ENCODE measurements at places on chromosomes 7 and 10. TPM values are rescaled to one million over a fixed set of nuclear protein-coding genes. Genes with fewer than 3 reads are reported as not detected.

PPP1R17 gene
- total RNA-seq = not detected

DNA sequence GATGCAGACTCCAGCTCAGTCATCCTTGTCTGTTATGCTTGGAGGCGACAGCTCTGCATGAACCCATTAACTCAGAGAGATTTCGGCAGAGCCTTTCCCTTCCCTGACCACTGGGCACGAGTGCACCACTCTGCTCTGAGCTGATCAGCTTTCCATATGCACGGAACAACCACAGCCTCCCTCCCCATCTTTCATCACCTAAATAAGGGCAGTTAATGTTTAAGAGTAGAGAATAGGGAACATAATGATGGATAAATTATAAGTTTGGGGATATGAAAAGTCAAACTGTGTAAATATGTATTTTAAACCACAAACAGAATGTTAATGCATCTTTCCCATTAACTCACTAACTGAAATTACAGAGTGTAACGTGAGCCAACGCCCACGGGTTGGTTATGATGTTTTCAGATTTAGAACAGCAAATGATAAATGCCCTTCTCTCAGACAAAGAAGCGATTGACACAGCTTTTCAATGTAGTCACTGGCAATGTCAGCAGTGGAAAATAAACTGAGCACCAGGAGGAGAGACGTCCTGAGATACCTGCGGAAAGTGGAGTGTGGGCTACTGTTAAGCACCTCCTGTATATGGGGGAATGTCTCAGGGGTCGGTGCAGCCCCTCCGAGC lies 658.2 kb downstream of the LRMDA start:
- H3K4me3 ChIP-seq = no peak overlapping the region
- H3K36me3 ChIP-seq = no peaks in the 10 kb centered on the region
- DNase-seq = no peak
- no peak overlapping the region for H3K27ac ChIP-seq
- H3K4me1 ChIP-seq = peaks cover 22% of the 10 kb centered on the region

GRCh38 chr10:131193923-131194322 lies 117.6 kb downstream of the TCERG1L start:
- no peaks in the 10 kb centered on the region for H3K36me3 ChIP-seq
- H3K27ac ChIP-seq = no peak overlapping the region
- no peak overlapping the region for H3K4me3 ChIP-seq
- no peaks in the 10 kb centered on the region for H3K27me3 ChIP-seq
- no peaks in the 10 kb centered on the region for H3K4me1 ChIP-seq
- DNase-seq = no peak

PRR15 gene
- total RNA-seq = 28.9 TPM

DNA sequence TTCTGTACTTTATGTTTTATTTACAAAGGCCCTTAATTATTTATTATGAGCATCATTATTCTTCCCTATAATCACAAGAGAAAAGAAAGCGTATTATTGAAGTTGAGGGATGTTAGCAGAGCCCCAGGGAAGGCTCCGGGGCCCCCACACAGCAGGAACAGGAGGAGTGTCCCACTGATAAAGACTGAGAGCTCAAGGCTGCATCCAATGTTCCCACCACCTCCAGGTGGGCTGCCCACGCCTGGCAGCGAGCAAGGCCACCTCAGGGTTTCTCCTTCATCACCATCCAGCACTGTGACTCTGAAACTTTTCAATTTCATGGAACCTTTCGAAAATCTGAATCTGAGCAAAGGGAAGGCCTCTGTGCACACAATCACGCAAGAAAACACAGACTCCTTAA lies 35.9 kb upstream of the WIPF3 start:
- H3K27me3 ChIP-seq = no peaks in the 10 kb centered on the region
- no peak for DNase-seq
- no peaks in the 10 kb centered on the region for H3K4me1 ChIP-seq
- no peak overlapping the region for H3K4me3 ChIP-seq
- H3K36me3 ChIP-seq = no peaks in the 10 kb centered on the region

GRCh38 chr10:116772909-116773705 lies 30.7 kb upstream of the HSPA12A start:
- H3K4me1 ChIP-seq = no peaks in the 10 kb centered on the region
- DNase-seq = no peak
- no peaks in the 10 kb centered on the region for H3K36me3 ChIP-seq
- no peaks in the 10 kb centered on the region for H3K27me3 ChIP-seq
- no peak overlapping the region for H3K27ac ChIP-seq
- H3K4me3 ChIP-seq = no peak overlapping the region

DNA sequence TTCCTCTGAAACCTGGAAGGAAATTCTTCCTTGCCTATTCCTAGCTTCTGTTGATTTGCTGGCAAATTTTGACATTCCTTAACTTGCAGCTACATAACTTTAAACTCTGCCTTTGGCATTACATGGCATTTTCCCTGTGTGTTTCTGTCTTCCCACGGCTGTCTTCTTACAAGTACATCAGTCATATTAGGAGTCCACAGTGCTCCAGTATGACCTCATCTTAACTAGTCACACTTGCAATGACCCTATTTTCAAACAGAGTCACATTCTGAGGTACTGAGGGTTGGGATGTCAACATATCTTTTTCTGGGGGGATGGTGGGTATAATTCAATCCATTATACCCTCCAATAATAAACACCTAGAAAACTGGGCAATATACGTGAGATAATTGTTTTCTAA lies 37.4 kb upstream of the EPHB6 start:
- H3K27me3 ChIP-seq = no peaks in the 10 kb centered on the region
- no peaks in the 10 kb centered on the region for H3K36me3 ChIP-seq
- no peak overlapping the region for H3K4me3 ChIP-seq
- no peak overlapping the region for H3K27ac ChIP-seq
- DNase-seq = no peak

- H3K36me3 ChIP-seq = no peaks in the 10 kb centered on the region
- DNase-seq = peak; percentile 58
Observed at GRCh38 chr10:71623098-71623985, 96.2 kb downstream of the C10orf105 start.

GRCh38 chr7:117395743-117396142 lies 31.6 kb downstream of the ASZ1 start:
- no peaks in the 10 kb centered on the region for H3K27me3 ChIP-seq
- peaks cover 10% of the 10 kb centered on the region for H3K4me1 ChIP-seq
- H3K4me3 ChIP-seq = no peak overlapping the region

DNA sequence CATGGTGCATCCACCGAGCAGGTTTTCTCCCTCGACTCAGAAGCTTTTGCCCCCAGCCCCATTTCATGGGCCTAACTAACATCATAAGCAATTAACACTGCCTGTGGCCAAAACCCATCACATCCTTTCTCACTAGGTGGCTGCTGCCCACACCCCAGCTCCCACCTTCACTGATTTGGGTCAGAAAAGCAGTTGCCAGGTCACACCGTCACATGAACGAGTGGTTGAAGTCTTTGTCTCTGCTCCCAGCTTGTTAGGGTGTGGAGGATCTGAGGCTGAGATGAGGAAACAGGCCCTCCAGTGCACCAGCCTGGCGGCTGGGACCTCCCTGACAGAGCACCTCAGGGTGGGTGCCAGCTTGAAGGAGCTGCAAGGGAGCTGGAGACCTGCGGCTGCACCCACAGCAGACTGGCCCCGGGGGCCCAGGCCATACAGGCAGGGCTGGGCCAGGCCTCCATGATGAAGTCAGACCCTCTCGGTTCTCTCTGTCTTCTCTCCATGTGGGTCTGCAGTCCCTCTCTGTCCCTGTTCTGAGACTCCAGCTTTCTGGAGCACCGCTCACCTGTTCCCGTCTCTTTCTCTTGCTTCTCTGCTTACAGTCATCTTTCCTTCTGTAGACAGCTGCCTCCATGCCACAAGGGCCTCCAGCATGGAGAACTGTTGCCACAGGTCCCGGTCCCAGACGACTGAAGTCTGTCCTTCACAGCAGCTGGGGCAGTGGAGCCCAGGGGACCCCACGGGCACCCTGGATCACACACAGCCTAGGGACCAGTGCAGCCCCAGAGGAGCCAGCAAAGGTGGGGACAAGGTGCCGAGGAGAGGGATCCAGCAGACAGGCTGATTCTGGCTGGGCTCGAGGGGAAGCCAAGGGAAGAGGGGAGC lies 13.8 kb upstream of the INPP5A start:
- no peaks in the 10 kb centered on the region for H3K27me3 ChIP-seq
- no peak overlapping the region for H3K27ac ChIP-seq
- H3K36me3 ChIP-seq = no peaks in the 10 kb centered on the region
- H3K4me3 ChIP-seq = no peak overlapping the region
- DNase-seq = no peak

AKR1C4 gene
- 0.25 TPM for total RNA-seq

- no peaks in the 10 kb centered on the region for H3K4me1 ChIP-seq
- DNase-seq = no peak
- H3K27ac ChIP-seq = no peak overlapping the region
- no peak overlapping the region for H3K4me3 ChIP-seq
Observed at GRCh38 chr7:46226860-46227259, 305.8 kb upstream of the IGFBP3 start.

DNA sequence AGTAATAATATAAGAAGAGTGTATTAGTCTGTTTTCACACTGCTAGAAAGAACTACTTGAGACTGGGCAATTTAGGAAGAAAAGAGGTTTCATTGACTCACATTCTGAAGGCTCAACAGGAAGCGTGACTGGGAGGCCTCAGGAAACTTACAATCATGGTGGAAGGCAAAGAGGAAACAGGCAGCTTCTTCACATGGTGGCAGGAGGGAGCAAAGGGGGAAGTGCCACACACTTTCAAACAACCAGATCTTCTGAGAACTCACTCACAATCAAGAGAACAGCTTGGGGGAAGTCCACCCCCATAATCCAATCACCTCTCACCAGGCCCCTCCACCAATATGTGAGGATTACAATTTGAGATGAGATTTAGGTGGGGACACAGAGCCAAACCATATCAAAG lies 212.5 kb upstream of the HDAC9 start:
- no peaks in the 10 kb centered on the region for H3K36me3 ChIP-seq
- H3K4me1 ChIP-seq = no peaks in the 10 kb centered on the region
- DNase-seq = no peak
- no peak overlapping the region for H3K27ac ChIP-seq
- no peak overlapping the region for H3K4me3 ChIP-seq
- no peaks in the 10 kb centered on the region for H3K27me3 ChIP-seq

DNA sequence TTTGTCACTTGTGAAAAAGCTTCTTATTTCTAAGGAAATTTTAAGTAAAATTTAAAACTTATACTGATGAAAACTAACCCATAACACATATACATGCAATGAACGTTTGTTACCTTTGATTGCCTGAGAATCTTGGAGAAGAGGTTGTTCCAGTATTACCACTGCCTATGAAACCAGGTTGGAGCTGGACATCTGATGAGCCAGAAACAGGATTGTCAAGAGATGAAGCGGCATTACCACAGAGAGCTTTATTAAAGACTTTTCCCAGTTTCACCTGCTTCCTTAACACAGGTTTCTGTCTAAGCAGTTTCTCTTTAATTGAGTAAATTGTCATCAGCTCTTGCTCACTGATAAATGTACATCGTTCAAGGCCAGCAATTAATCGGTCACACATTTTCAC lies 9.0 kb upstream of the KIF20B start:
- peaks cover 13% of the 10 kb centered on the region for H3K4me1 ChIP-seq
- no peaks in the 10 kb centered on the region for H3K36me3 ChIP-seq
- no peak overlapping the region for H3K27ac ChIP-seq
- no peak for DNase-seq
- H3K4me3 ChIP-seq = no peak overlapping the region
- no peaks in the 10 kb centered on the region for H3K27me3 ChIP-seq

DNA sequence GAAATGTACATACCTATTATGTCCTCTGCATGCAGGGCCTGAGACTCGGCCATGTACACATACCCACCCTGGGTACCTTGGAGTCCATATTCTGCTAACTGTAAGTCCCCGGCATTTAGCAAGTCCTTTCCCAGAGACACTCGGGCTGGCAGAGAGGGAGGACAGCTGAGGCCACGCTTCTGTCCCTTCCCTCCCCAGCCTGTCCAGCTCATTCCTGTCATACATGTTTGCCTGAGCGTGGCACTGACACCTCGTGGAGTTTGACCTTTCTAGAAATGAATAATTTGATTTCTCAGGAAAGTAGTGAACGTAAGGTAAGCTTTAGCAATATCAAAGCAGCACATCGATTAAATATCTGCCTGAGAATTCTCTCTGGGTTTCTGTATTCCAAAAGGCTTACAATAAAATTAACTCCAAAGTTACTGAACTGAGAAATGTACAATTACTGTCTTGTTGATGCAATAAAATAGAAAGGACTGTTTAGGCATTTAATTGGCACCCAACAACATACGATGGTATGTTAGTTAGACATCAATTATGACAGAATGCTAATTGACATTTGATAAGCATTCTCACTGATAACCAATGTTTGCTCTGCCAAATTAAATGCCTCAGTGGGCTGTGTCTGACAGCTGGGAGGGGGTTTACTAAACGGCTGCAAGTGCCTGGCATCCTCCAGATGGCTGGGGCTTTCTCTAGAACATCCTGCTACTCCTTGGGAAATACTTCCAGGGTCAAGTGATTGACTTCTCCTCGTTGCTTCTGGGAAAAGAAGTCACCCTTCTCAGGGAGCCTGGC lies 221.2 kb downstream of the CCSER2 start:
- DNase-seq = no peak
- H3K27me3 ChIP-seq = no peaks in the 10 kb centered on the region
- H3K4me3 ChIP-seq = no peak overlapping the region

AOAH gene
- total RNA-seq = not detected

DNA sequence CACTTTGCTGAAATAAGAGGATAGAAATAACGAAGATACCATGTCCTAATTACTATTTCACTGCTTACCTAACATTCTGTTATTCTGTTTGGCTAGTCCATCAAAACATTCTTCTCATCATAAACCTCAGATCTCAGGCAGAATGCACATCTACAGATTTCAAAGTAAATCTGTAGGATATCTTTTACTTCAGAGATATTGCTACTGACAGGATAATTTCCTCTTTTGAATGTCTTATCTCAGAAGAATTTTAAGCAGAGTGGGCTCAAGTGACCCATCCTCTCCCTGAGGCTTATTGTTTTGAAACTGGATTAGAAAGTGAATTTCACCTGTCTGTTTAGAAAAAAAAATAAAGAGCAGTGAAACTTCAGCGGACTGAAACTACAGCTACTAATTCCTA lies 83.6 kb downstream of the SEMA3C start:
- H3K4me3 ChIP-seq = no peak overlapping the region
- DNase-seq = no peak
- no peaks in the 10 kb centered on the region for H3K36me3 ChIP-seq
- no peaks in the 10 kb centered on the region for H3K27me3 ChIP-seq
- peaks cover 5% of the 10 kb centered on the region for H3K4me1 ChIP-seq

GRCh38 chr7:28410628-28411531 lies 1.4 kb upstream of the CREB5 start:
- H3K36me3 ChIP-seq = no peaks in the 10 kb centered on the region
- H3K4me1 ChIP-seq = peaks cover 5% of the 10 kb centered on the region
- H3K4me3 ChIP-seq = peak overlapping the region; percentile 47
- H3K27ac ChIP-seq = peak overlapping the region; percentile 89

DNA sequence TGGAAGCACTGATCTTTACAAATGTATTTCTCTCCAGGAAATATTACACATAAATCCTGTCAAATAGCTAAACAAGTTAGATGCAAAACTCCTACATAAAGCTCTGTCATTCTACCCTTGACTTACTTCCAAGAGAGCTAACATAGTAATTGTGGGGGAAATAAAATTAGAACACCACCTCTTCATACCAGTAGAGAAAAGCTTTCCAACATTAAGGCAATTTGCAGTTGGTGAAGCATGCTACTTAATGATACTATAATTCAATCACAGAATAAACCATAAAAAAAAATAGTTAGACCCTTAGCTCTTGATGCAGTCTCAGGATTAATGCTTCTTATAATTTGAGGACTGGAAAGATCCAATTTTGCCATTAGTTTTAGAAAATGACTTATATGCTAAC lies 35.2 kb downstream of the SEMA3A start:
- H3K4me3 ChIP-seq = no peak overlapping the region
- H3K27me3 ChIP-seq = no peaks in the 10 kb centered on the region
- DNase-seq = no peak
- peaks cover 22% of the 10 kb centered on the region for H3K4me1 ChIP-seq

TMEM140 gene
- total RNA-seq = 6.1 TPM

- peak; percentile 61 for DNase-seq
- H3K4me1 ChIP-seq = peaks cover 25% of the 10 kb centered on the region
- no peaks in the 10 kb centered on the region for H3K27me3 ChIP-seq
Observed at GRCh38 chr7:100008525-100008924, 6.9 kb upstream of the ZKSCAN1 start.
